Left colon (tissue), 2 donors: ENCODE measurements at places on chromosomes 7 and 10. TPM values are rescaled to one million over a fixed set of nuclear protein-coding genes. Genes with fewer than 3 reads are reported as not detected.

Gene KLF14
- not detected for total RNA-seq

Gene COL13A1
- total RNA-seq = 0.70 TPM

Gene ANKRD30A
- total RNA-seq = not detected

Gene SNX10
- total RNA-seq = 2.4 TPM

Gene ANKIB1
- total RNA-seq = 40.9 TPM

Gene NRP1
- 12.3 TPM for total RNA-seq

Gene NPSR1
- 1.2 TPM for total RNA-seq

Gene AVPI1
- 43.8 TPM for total RNA-seq

Gene SERPINE1
- total RNA-seq = 3.1 TPM

Gene SPDYE1
- not detected for total RNA-seq

Gene ZWINT
- total RNA-seq = 20.7 TPM

Gene ANKRD22
- total RNA-seq = 21.6 TPM

Gene DRGX
- total RNA-seq = 0.11 TPM

DNA sequence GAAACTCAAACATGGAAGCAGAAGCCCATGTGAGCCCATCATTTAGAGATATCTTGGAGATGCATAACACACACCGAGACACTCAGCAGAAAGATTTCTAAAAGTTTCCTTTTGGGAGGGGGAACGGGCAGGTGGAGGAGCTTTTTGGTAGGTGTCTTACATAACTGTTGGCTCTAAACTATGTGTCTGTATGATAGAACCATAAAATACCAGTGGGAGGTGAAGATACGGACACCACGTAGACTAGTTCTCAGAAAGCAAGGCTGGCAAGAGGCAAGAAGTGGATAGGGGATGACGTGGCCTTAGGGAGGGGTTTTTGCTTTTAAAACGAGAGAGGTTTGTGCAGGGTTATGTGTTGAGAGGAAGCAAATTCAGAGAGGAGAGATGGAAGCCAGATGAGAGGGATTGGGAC is 36.5 kb downstream of the IL15RA start:
- no peak for DNase-seq

GRCh38 chr10:124547647-124548168 is 86.1 kb downstream of the LHPP start:
- no peak for DNase-seq

DNA sequence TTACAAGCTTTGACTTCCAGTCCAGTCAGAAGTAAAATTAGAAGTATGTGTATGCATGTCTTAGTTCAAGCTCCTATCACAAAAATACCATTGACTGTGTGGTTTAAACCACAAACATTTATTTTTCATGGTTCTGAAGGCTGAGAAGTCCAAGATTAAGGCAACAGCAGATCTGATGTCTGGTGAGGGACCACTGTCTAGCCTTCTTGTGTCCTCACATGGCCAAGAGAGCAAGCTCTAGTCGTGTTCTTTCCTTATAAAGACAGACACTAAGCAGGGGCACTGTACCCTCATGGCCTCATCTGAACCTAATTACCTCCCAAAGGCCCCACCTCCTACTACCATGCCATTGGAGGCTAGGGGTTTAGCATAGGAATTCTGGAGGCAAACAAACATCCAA is 41.3 kb upstream of the ARL4A start:
- no peak for DNase-seq

DNA sequence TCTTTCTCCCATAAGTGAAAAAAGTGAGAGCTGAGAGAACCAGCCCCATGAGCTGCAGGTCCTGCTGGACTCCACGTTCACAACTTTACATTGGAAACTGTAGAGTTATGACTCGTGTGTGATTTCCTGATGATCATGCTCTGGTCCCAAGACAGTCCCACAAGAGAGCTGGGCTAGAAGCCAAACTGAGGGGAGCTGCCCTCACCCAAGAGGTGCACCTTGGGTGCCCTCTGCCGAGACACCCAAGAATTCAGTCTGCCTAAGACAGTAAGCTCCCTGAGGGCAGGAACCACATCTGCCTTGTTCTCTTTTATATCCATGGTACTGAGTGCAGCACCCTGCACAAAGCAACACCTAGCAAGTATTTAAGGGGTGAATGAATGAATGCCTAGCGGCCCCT is 112.8 kb upstream of the SFMBT2 start:
- no peak for DNase-seq

GRCh38 chr10:86958901-86959736 is 720 bp downstream of the SNCG start:
- no peak for DNase-seq

DNA sequence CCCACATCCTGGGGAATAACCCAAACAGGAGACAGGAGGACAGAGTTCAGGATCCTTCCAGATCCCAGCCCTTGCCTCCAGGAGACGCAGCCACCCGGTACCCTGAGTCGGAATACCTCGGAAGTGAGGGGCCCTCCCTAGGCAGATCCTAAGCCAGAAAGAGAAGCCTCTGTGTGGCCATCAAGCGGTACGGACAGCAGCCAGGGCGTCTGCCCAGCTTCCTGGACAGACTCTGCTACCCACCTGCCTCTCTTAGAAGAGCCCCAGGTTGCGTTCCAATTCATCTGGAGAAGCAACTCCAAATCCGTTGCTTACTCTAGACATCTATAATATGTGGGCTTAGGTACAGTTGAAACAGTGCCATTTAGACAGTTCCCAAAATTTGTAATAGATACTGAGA is 220.2 kb upstream of the SH2B2 start:
- no peak for DNase-seq

GRCh38 chr10:110226543-110226925 is 19.1 kb downstream of the MXI1 start:
- DNase-seq = peak; percentile 92

DNA sequence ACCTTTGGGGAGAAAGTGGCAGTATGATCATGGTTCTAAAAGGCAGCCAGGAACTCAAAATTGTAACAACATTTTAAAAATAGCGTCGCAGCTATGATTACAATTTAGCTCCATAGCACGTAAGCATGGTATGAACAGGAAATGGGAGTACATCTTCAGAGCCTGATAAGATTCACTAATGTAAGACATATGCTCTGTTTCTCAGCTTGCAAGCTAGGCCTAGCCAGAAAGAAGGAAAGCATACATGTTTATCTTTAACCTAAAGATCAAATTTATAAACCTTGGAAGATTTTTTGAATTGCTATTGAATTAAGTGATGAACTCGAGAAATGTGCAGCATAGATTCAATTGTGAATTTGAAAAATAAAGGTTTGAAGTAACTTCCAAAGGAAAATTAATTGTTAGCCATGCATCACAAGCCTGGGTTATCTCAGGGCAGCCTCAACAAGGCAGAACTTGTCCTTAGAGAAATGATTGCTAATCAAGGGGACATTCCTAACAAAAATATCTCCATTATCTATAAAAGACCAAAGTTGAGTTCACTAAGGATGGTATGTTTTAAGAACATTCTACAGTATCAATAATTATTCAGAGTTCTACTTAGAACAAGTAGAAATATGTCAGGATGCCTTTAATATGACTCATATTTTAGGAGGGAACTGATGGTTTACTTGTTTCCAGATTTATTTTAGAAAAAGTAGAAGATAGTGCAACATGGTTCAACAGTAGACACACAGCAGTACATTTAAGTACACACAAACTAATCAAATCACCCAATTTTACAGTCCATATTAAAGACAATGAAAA is 38.8 kb upstream of the SEPTIN7 start:
- no peak for DNase-seq

DNA sequence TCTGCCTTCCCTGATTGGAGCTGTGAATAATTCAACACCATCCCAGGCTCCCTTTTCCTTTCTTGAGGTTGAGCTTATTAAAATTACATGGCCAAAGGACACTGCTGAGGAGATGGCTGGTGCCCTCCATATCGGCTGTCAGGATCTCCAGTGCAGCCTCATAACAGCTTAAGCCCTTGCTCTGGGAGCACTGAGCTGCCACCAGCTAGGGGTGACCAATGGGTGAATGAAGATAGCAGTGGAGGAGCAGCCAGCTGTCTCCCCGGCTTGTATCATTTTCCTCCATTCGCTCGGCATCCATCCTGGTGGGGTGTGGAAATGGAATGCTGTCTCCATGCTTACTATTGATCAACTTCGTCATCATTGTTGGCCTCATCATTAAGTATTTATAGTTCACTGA is 154.6 kb downstream of the TMEM178B start:
- no peak for DNase-seq

DNA sequence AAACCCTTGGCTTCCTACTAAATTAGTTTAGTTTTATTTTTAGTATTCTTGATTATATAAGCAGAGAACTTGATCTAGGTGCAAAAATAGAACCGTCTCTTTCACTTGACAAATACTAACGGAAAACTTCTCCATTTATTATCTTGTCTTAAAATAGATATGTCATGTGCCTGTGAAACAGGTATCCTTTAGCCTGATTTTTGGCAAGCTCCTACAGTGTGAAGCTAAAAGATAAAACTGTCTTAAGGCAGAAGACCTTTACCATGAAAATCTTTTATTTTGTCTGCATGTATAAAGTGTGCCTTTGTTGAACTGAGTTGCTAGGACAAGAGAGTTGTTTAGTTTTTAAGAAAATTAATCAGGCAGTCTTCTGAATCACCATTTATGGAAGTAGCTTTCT is 90.6 kb downstream of the CYP51A1 start:
- DNase-seq = no peak

DNA sequence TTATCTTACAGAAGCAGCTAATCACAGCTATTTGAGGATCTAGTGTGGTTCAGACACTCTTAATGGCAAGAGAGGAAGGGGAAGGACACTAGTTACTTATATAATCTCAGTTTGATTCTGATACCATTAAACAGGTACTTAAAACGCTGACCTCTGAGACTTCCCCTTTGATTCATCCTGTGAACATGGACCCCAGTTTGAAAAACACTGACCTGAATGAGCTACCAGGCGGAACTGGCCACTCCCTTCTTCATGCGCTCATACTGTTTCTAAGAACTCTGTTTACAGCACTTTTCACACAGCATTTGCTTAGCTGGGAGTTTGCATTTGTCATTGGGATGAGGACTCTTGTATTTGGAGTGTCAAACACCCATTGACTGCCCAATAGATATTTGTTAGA is 45.7 kb downstream of the BEND7 start:
- no peak for DNase-seq

- DNase-seq = no peak
Observed at GRCh38 chr10:3071405-3072198, 4.3 kb downstream of the PFKP start.

GRCh38 chr10:130388746-130389145 is 252.6 kb downstream of the GLRX3 start:
- no peak for DNase-seq

- DNase-seq = no peak
Observed at GRCh38 chr10:99615426-99615825, 4.8 kb downstream of the SLC25A28 start.

- no peak for DNase-seq
Observed at GRCh38 chr10:99292159-99292558, 37.0 kb upstream of the CNNM1 start.

DNA sequence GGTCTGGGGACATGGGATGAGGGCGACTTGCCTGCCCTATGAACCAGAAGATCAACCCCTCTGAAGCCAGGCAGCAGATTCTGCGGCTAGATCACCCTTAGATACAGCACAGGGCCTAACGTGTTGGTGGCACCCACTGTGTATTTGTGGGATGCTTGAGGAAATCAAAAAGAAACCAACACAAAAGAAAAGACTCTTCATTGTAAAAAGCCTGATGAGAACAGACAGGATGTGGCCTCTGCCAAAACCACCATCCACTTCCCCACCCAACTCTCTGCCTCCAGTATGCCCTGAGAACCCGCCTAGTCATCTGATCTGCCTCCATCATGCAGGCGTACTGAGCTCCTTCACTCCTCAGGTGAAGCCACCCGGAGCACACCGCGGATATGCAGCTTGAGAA is 97.2 kb upstream of the INSYN2A start:
- no peak for DNase-seq

DNA sequence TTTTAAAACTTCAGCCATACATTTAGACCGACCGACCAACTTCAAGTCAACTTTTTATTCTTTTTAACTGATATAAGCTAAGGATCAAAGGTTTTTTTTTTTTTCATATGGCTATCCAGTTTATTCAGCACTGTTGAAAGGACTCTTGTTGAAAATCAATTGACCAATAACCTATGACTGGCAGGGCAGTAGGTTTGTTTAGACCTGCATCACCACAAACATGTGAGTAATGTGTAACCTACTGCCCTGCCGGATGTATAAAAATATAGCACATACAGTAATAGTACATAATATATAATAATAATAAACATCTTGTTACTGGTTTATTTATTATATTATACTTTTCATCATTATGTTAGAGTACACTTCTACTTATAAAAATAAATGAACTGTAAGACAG is 434.6 kb upstream of the SEMA3A start:
- no peak for DNase-seq

DNA sequence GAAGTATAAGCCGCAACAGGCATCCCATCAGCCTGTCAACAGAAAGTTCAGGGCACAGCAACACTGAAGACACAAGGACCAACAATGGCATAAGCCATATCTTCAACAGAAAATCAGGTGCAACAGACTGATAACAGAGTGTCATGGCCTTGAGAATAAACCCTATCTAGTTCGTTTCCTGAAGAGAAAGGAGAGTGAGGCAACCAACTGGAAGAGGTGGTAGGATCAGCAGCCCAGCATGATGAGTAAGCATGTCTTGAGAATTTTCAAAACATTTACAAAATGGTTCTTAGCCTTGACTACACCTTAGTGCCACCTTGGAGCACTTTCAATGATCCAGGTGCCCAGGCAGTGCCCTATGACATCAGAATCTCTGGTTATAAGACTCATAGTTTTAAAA is 290.2 kb upstream of the SEMA3C start:
- no peak for DNase-seq

DNA sequence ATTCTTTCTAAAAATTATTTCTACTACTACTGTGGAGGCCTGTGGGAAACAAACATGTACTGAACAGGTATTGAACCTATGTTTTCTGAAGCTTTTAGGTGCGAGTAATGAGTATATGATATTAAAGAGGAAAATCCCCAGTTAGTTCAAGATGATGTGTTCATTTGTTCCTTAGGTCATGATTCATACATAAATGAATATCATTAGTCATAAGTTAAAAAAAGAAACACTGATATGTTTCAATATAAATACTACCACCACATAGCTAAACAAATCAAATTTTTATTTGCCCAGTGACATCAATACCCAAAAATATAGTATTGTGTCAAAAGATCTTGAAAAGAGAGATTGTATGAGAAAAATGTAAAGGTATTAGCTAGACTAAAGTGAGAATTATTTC is 210.7 kb upstream of the GNAI1 start:
- no peak for DNase-seq

DNA sequence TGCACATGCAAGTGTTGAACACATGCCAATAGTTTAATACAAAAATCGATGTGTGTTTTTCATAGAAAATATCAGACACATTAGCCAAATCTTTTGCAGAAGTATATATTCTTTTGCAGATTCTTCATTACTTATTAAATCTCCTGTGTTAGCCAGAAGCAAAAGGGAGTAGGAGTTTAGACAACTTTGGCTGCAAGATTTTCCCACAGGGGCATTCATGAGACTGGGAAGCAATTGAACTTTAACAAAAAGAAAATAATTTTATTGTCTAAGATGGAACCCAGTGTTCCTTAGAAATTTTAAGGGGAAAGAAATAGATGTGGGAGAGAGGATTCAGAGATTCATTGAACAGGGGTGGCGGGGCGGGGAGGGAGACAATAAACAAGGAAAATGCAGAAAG is 1336.0 kb downstream of the GATA3 start:
- no peak for DNase-seq
